ENCODE measurements at places on chromosomes 6 and 20.

DNA sequence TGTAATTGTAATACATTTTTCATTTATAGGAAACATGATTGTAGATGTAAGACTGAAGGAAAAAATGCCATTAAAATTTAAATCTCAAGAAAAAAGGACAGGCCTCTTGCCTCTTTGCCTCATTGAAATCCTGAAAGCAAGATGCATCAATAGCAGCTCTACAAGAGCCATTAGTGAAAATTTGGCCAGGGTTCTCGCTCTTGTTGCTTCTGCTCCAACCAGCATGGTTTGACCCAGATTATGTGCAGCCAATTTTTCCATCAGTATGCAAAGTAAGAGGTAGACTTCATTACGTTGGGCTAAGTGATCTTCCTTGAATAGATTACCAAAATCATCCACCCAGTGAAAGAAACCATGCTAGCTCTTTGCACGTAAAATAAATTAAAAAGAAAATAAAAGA is 106.6 kb downstream of the SGK1 start:
- DNase-seq, result no peak

GRCh38 chr6:70375882-70376281 is 37.4 kb upstream of the FAM135A start:
- DNase-seq, result no peak

GRCh38 chr6:167047554-167047953 is 48.4 kb downstream of the CEP43 start:
- no peak for DNase-seq

DNA sequence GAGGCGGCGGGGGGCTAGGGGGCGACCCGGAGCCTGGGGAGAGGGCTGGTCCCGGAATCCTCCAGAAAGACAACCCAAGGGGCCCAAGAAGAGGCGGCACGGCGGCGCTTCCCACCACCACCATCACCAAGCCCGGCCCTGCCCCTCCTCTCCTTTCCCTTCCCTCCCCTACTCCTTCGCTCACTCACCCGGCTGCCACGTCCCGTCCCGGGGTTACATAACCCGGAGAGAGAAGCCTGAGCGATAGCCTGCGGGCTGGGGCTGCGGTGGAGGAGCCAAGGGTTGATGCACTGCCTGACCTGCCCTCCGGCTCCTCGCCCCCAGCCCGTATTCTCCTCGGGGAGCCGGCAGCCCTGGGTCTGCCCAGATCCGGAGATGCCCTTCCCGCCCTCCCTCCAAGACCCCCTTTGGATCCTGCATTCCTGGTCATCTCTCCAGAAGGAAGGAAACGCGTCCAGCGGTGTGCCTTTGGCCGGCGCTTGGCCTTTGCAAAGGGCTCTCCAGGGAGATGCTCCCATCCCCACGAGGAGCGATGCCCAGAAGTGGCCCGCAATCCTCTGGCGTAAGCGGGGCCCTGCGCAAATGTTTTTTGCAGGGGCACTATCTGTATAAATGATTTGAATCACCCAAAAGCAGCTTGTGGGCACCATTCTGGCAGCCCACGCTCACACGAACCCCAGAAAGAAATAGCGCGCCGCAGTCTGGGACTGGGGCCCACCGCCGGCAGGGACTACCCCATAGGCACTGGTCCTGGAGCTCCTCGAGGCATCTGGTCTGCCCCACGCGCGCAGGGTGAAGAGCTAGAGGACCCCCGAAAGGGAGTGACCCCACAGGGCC is 4.6 kb upstream of the CPXM1 start:
- DNase-seq, result no peak

GRCh38 chr6:138885156-138885819 is 89.4 kb downstream of the ECT2L start:
- no peak for DNase-seq

- no peak for DNase-seq
Measured at GRCh38 chr20:22504829-22505377, 79.5 kb downstream of the FOXA2 start.

DNA sequence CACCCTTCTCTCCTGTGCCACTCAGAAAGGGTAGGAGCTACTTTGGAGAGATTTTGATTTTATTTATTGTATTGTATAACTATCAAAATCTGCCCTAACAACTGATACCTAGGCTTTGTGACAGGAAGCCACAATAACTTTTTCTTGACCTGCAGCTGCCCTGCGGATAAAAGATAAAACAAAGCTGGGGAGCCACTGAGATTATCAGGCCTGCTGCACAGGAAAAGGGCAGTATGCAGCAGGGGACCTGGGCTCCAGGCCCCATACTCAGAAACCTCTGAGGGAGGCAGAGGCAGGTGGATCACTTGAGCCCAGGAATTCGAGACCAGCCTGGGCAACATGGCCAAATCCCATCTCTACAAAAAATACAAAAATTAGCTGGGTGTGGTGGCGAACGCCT is 980 bp upstream of the SNX21 start:
- no peak for DNase-seq

DNA sequence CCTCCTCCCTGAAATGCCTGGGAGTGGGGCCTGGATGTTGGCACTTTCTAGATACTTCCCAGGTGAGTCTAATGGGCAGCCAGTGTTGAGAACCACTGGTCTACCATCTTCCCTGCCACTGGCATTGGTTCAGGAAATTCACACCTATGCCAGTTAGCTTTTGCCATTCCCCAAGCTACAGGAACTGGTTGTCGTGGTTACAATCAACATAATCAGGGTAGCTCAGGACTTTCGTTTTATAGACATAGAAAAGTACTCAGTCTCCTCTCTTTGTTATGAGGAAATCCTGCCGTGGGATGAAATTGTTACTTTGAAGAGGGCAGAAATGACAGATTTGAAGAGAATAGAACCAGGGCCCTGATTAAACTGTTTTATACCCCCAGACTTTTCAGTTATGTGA is 127.9 kb upstream of the FOXO3 start:
- DNase-seq, result no peak

DNA sequence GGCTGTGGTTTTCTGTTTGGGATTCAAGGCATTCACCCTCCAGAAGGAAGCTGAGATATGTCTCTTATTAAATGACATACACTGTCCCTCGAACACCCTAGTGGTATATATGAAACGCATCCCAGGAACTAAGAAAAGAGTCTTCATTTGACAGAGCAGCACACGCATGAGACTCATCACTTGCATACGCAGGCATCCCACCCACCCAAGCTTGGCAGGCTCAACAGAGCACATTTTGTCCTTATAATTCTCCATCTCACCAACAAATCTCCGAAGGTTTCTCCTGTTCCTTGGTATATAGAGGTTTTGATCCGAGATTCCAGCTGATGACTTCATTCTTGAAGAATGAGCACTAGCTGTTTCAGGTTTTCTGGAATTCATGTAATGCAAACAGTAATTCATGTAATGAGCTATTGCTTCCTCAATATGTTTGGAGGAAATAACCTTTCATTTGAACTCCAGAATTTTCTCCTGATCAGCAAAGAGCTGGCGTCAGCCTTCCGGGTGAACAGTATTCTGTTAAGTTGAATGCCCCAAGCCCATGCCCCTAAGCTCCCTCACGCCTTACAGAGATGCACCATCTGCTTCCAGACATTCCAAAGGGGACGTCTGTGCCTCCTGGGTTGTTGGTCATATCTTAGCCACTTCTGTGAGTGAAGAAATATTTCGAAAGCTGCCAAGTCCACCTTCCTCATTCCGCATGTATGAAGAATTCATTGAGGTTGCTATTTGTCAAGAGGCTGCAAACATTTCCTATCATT is 66.0 kb upstream of the CDH4 start:
- no peak for DNase-seq

GRCh38 chr20:15236812-15237211 is 899.4 kb upstream of the FLRT3 start:
- no peak for DNase-seq

DNA sequence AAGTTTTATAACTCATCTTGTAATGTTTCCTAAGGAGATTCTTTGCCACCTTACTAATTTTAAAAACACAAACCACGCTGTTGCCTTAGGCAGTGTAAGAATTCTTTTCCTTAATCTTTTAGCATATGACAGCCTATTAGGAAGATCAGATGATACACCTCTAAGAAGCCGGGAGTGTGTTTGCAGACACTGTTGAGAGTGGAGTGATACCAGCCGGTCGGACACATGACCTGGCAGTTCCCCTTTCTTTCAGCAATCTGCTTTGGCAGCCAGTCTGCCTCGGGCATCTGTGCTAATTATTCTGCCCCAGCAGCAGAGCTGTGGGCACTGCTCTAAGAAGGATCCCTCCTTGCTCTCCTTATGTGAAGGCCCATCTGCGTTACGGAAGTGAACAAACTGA is 50.9 kb downstream of the PLCB4 start:
- DNase-seq, result peak; percentile 77

DNA sequence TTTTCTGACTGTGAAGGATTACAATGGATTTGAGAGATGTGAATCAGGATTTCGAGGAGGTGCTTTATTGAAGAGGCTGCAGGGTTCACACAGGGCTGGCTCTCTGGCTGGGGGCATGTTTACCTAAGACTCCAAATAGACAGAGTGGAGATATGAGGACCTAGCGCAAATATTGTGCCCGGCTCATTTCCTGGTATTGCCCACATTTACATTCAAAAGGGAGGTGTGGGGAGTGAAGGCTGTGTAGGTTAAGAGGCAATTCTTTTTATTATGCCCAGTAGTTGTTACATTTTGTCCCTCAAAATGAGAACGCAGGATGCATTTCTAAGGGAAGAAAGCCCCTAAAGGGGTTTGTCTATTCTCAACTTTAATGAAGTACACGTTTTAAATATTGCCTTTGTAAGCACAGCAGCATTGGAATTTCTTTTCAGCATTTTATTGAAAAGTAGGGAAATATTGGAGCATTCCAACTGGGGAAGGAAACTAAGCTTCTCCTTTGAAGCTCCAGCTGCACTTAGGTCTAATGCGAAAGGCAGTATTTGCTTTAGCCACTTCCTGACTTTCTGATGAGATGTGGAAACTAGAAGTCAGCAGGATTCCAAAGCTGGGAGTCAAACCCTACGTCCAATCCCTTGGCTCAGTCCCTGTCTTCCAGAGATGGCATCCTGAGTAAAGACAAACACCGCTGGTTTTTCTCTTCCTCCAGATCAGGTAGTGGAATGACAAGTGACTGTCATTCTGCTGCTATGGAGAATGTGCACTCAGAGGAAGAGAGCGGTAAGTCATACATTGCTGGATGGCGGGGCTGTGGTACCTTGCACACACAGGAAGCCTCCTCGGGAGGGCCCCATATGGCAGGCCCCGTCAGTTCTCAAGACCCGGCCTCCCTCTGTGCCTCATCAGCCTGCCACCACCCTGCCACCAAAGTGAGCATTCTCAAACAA is 70.7 kb downstream of the MYB start:
- DNase-seq, result peak; percentile 52

- DNase-seq, result no peak
Measured at GRCh38 chr20:59122566-59122919, 41.1 kb upstream of the ZNF831 start.

DNA sequence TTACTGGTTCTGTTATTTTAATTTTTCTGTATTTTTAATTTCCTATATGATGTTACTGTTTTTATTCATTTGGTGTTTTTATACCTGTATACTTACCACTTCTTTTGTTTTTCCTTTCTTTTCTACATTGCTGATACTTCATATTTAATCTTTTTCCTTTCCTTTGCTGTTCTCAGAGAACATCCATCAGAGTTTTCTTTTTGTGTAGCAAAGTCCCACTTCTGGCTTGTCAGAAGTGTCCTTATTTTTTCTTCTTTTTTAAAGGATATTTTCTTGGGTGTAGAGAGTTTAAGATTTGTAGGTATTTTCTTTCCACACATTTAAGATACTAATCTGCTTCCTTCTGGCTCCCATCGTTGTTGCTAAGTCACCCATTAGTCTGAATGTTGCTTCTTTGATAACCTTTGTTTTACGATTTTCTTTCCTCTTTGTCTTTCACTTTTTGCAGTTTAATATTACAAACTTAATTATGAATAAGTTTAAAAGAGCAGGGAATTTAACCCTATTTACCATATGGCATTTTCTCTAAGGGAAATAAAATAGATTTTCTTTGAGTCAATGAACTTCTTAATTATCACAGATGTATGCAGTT is 18.5 kb downstream of the CD2AP start:
- no peak for DNase-seq

- DNase-seq, result no peak
Measured at GRCh38 chr20:36281785-36282380, 24.3 kb upstream of the DLGAP4 start.

- DNase-seq, result no peak
Measured at GRCh38 chr6:82987416-82987815, 78.2 kb downstream of the UBE3D start.

DNA sequence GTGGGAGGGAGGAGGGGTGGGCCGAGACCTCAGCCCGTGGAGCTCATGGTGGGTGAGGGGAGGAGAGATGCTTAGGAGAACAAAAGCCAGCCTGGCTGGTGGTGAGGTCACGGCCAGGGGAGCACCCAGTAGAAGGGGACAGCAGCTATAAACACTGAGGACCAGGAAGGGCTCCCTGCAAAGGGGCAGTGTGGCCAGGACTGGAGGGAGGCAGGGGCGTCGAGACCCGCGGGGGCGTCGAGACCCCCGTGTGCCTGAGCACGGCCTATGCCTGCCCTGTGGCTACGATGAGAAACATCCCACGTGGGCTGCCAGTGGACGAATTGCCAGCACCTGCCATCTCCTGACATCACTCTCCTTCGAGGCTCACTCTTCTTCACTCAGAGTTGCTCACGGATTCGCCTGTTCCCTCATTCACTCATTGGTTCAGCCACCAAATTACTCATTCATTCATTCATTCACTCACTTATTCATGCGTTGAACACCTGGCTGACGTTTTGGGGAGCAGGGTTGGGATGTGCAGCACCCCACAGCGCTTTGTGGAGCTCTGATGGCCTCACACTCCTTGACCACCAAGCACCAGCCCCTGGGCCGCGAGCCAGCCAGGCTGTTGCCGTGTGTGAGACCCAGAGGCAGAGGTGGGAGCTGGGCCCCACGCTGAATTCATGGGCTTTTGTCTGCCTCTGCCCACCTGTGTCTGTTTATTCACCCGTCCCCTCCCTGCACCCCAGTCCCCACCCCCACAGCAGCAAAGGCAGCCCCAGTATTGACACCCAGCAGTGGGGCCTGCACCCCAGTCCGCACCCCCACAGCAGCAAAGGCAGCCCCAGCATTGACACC is 61.2 kb upstream of the BHLHE23 start:
- DNase-seq, result no peak

- no peak for DNase-seq
Measured at GRCh38 chr20:38260025-38260377, 534 bp downstream of the KIAA1755 start.

- no peak for DNase-seq
Measured at GRCh38 chr20:50321797-50322480, 131.3 kb downstream of the CEBPB start.

DNA sequence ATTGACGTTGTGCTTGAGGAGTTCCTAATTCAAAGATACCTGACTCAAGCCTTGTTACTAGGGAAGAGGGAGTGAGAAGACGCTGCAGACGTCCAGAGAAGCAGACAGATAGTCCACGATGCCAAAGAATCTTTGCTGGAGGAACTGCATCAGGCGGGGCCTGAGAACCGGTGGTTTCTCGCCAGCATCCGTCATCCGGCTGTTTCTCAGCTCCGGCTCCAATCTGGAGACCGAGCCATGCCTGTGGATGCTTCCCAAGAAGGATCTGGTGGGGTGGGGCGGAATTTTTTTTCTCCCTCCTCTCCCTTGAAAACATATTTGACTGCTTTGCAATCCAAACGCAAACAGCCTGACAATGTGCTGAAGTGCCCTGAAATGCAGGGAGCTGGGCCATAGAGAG is 125.8 kb upstream of the SRSF6 start:
- no peak for DNase-seq

- DNase-seq, result no peak
Measured at GRCh38 chr6:34412016-34412415, 13.9 kb downstream of the RPS10 start.

GRCh38 chr6:149211046-149211571 is 106.4 kb upstream of the TAB2 start:
- no peak for DNase-seq
